Stimulated activated CD4-positive, alpha-beta T cell treated with anti-CD3 and anti-CD28 coated beads, TNF-alpha, amount 100 ng/mL, for 4 hours (primary cell): ENCODE measurements at places on chromosomes 3 and 15.

GRCh38 chr3:189698811-189699210, 67.6 kb downstream of the TP63 start:
- DNase-seq, result no peak

DNA sequence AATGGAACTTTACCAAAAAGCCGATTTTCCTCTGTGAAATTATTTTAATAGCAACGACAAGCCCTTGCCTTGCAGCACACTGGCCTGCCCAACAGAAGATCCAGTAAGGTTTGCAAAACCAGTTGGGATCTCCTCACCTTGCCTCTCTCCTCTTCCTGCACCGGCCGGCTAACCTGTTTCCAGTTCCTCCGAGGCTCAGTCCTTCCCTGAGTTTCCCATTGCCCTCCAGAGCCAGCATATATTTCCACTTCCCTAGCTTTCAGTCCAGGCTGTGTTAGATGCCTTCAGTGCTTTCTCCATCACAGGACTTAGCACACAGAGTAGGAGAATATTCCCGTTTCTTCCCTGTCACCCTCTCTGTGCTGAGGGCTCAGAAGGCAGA, 60.3 kb downstream of the NOX5 start:
- DNase-seq, result no peak

GRCh38 chr3:101835676-101836075, 13.6 kb upstream of the NFKBIZ start:
- no peak for DNase-seq

- no peak for DNase-seq
Measured at GRCh38 chr3:50648313-50648712, 26.4 kb upstream of the DOCK3 start.

- no peak for DNase-seq
Measured at GRCh38 chr3:149273096-149273751, 51.6 kb upstream of the CP start.

GRCh38 chr3:107430996-107431245, 53.7 kb downstream of the CCDC54 start:
- no peak for DNase-seq

DNA sequence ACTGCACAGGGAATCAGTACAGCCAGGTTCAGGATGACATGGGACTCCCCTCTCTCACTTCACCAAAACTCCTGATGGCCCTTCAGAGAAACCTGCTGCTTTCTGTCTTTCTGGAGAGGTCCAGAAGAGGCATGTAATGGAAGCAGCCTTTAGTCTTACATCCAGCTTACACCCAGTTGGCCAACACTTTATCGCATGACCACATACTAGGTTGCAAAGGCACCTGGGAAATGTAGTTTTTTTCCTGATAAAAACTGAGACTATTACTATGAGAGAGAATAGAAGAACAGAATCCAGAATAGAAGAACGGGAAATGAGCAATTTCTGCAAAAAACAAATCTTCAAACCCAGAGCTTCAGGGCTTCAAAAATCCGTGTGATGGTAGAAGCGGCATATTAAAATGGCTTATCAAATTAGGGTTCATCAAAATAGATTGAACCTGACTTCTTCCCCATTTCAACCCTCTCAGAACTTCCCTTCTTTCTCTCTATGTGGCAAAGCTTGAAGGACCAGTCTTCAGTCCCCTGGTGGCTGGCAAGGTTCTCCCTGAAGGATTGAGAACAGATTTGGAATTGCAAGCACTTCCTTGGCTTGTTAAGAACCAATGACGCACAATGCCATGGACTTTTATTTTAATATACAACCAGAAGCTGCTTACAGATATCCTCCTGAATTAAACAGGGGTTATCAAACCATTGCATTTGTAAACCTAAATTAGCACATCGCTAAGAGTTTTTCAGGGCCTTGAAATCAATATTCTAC, 34.4 kb downstream of the CORO2B start:
- no peak for DNase-seq

DNA sequence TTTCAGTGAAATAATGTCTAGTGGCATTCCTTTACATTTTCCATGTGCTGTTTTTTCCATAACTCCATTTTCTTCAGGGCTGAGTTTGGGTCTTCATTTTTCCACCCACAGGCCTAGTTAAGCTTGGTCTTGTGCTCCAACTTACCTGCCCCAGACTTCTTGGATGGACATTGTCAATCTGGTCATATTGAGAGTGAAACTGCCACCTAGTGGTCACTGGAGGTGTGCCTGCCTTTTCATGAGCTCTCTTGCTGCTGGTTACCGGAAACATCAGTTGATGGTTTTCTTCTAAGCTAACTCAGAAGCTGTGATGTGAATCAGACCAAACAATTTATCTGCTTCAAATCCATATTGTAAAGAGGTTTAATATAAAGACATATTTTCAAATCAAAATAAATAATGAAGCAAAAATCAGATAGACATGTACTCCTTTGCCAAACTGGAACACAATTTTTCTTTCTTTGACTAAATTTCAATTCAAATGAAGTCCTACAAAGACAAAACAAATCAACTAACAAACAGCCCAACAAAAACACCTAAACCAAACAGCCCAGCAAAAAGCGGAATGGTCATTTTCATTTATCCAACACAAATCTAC, 135.1 kb upstream of the RASGRP1 start:
- DNase-seq, result no peak

- no peak for DNase-seq
Measured at GRCh38 chr15:39242345-39242744, 338.5 kb upstream of the THBS1 start.

- DNase-seq, result no peak
Measured at GRCh38 chr3:127717357-127718244, 44.8 kb downstream of the ABTB1 start.

GRCh38 chr15:39014682-39015081, 450.1 kb upstream of the RASGRP1 start:
- no peak for DNase-seq

- peak; percentile 66 for DNase-seq
Measured at GRCh38 chr3:50237754-50238548, 1.9 kb downstream of the GNAI2 start.

DNA sequence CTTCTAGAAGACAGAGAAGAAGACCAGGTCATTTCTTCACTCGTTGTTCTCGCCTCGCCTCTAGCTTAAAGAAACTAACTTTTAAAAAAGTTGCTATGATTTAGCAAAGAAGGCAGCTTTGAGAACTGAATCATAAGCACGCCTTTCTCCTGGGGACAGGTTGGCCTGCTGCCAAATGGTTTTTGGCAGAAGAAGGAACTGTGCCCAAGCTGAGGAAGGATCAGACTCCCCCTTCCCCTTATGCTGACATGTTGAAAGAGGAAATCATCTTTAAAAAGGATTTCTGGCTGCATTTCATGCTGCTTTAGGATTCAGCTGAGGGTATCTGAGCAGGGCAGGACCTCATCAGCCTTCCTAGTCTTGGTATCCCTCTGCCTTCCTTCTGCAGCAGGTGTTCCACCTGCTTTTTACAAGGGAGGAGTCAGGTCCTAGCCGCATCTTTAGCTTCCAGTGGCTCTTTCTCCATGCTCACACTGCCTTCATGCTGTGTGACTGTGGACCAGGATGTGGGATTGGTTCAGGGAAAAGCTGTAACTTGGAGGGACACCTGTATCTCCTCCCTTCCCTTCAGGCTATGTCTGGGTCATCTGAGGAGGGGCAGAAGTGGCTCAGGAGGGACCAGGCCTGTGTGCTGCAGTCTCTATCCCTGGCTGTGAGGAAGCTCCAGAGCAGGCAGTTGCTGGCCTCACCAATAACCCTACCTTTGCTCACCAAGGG, 34.1 kb upstream of the HACD2 start:
- no peak for DNase-seq

- no peak for DNase-seq
Measured at GRCh38 chr3:187875863-187876262, 130.6 kb upstream of the BCL6 start.

DNA sequence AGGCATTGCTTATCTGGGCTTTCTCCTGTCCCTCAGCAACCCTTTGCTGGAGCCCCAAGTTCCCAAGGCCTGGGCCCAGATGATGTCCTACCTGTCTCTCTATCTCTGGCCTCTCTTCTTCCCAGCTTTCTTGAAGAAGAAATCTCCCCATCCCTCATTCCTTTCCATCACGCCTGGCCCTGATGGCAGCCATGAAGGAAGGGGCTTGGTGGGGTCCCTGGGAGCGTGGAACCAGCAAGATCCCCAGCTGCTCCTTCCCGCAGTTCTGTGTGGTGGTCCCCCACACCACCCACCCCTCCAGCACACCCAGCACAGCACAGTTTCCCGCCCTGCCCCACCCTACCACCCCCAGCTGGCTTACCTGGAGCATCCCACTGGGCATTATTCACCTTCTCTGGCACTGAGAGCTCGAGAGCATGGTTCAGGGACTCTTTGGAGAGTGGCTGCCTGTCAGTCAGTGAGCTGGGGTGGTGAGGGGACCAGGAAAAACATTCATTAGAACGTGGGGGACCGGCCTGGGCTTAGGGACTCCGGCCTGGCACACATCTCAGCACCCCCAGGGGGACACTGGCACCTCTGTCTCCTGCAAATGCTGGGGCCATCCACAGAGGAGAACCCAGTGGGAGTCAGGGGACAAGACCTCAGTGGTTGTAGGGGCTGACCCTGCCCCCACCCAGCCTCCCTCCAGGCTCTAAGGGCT, 26.6 kb downstream of the ACSBG1 start:
- DNase-seq, result no peak

DNA sequence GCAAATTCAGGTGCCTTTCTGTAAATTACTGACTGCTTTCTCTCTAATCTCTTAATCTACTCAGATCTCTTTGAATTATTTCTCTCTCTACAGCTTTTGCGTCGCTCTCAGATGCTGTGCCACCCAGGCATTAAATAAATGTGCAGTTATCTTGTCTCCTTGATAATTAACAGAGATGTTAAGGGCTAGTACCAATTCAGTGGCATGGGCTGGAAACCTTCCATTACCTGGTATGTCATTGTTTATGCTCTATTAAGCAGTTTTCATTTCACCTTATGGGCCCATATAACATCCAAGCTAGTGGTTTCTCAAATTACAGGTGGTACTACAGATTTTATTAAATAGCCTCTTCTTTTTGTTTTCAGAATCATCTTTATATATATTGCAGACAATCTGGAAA, 66.0 kb downstream of the PEX5L start:
- DNase-seq, result no peak

GRCh38 chr15:27256446-27256845, 285.5 kb downstream of the GABRG3 start:
- DNase-seq, result no peak

GRCh38 chr15:26771168-26771567, 1.7 kb downstream of the GABRB3 start:
- no peak for DNase-seq
